ENCODE measurements at places on chromosomes 11 and 22. TPM values are rescaled to one million over a fixed set of nuclear protein-coding genes. Genes with fewer than 3 reads are reported as not detected.

Gene WNT11
- total RNA-seq: 12.0 TPM

Gene GAS2
- total RNA-seq: not detected

Gene SCGB1D2
- not detected for total RNA-seq

Gene CLMP
- 48.3 TPM for total RNA-seq

Gene MS4A6E
- total RNA-seq: not detected

Gene TNNI2
- not detected for total RNA-seq

Gene CDC42EP2
- total RNA-seq: 8.5 TPM

Gene NLRP6
- total RNA-seq: 5.6 TPM

Gene RBM14
- 72.7 TPM for total RNA-seq

Gene MIAT
- total RNA-seq: 3.6 TPM

Gene FAM83F
- 0.28 TPM for total RNA-seq

Measured in thoracic aorta (tissue), 2 donors.